ENCODE measurements at places on chromosomes 2 and 18.

- DNase-seq: no peak
Measured at GRCh38 chr2:144032566-144032965, 487.4 kb downstream of the ZEB2 start.

- DNase-seq: no peak
Measured at GRCh38 chr18:58565021-58565420, 63.9 kb downstream of the ALPK2 start.

DNA sequence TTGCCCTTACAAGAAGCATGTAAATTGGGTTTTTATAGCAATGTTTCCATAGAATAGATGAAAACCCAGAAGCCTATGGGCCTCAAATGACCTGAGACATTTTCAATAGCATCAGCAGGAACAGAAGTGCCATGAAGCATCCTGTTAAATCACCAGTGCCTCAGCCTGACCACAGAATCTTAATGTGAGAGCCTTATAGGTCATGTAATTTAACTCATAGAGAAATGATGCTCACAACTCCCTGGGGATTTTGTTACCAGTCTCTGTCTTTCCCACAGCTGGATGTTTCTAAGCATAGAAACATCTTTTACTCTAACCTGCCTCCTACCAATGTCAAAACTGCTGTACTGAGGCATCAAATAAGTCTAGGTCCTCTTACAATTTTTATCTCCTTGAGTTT is 295.8 kb upstream of the ACVR2A start:
- no peak for DNase-seq

DNA sequence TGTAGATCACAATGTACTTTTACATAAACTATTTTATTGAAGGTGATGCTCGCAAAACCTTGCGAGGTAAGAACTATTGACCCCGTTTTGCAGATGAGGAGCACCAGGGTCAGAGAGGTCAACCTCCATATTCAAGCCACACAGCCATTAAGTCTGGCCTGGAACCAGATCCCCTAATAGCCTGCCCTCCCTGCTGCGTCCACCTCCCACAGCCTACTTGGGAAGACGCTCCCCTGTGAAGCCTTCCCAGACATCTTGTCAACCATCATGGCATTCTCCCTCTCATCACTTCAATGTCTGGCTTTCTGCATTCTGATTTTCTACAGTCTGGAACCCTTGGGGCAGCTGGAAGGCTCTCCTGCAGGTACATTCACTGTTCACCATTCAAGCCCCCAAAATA is 101.0 kb downstream of the TTC32 start:
- no peak for DNase-seq

- DNase-seq: no peak
Measured at GRCh38 chr2:133266926-133267590, 301.2 kb downstream of the NCKAP5 start.

DNA sequence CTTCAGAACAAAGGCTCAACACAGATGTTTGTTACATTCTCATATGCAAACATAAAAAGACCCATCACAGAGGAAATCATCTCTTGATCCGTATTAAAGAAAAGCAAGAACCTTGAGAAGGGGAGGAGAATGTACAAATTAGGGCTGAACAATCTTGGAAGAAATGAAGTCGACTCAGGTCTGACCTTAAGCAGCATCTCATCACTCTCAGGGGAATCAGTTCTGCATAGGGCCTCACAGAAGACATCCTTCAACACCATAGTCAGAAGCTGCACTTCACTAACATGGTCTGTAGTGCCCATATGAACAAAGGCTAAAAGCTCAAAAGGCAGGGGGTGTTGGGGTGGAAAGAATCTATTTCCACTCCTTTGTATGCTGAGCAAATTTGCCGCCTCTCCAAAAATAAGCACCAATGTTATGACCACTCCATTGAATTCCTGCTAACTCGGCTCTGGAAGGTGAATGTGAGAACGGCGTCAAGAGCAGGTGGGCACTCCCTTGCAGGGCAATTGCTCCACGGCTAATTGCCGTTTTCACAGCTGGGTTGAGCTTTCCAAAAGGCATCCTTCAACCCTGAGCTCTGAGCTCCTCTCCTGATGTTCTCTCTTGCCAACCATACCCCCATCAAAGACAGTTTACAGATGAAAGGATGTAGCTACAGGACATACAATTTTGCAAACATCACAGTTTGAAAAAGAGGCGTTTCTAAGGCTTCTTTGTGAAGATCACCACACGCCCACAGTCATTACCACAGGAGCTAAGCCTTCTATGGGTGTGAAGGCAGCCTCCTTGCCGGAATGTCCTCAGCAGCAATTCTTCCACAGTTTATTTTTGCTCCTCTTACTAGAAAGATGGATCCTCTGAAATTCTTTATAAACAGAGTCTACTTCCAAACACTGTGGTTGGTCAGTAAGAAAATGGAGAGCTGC is 10.0 kb downstream of the KLF7 start:
- DNase-seq: no peak

DNA sequence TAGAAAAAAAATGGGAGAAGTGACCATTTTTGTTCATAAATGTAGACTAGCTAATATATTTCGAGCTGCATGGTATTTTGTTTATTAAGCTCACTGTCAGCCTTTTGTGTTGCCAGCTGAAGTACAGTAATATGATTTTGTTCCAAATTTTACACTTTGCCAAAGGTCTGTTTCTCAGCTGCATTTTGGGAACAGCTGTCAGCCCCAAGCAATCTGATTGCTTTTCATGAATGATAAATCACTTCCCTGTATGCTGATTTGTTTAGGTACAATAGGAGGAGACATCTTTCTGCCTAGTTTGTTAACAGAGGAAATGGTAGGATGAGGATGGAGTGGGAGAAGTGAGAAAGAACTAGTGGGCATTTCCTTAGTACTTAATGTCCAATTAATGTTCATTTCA is 79.3 kb downstream of the NABP1 start:
- DNase-seq: no peak

- DNase-seq: no peak
Measured at GRCh38 chr18:69998523-69998987, 50.9 kb upstream of the CD226 start.

- DNase-seq: no peak
Measured at GRCh38 chr2:24269265-24269664, 91.1 kb downstream of the ITSN2 start.

DNA sequence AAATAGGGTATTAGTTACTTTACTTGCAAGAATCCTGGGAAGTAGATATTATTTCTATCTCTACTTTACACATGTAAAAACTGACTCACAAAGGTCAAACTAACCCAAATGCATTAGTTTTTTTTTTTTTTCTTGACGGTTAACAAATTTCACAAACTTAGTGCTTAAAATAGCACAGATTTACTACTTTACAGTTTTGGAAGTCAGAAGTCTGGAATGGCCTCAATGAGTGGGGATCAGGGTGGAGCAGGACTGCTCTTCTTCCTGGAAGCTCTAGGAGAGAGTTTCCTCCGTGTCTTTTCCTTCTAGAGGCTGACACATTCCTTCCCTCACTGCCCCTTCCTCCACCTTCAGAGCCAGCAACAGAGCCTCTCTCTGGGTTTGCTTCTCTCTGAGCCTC is 117.2 kb downstream of the COL6A3 start:
- no peak for DNase-seq

- no peak for DNase-seq
Measured at GRCh38 chr2:65357095-65357958, 75.1 kb downstream of the SPRED2 start.

GRCh38 chr18:22683196-22683676 is 249.9 kb upstream of the RBBP8 start:
- DNase-seq: no peak

GRCh38 chr18:33839452-33840211 is 261.6 kb downstream of the ASXL3 start:
- no peak for DNase-seq

GRCh38 chr18:37124516-37124915 is 295.6 kb downstream of the KIAA1328 start:
- no peak for DNase-seq

DNA sequence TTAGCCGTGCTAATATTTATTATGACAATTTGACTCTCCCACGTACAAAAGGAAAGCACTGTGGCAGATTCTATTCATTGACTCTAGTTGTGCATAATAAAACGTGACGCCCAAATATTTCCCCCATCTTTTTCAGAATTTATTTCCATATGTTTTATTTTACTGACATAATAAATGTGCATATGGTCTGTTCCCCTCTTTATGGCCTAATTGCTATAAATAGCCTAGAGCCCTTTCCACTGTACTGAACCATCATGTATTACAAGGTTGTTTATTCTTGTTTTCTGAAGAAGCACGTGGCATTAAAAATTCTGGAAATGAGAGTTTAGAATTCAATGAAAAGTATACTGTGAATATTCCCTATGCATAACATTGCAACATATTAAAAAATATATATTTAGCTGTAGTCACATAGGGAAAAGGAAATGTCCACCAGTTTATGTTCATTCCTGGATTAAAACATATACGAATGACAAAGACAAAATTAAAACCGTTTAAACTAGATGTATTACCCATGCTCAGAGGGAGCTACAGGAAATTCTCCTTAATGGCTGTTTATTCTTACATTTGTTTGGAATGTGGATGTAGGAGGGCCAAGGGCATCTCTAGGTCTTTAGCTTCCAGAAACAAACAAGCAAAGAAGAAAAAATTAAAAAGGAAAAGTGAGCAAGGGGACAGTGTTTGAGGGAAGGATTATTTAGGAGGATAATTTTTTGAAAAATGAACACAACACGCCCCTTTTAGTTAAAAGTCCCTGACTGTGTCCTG is 122.1 kb upstream of the MMADHC start:
- no peak for DNase-seq

DNA sequence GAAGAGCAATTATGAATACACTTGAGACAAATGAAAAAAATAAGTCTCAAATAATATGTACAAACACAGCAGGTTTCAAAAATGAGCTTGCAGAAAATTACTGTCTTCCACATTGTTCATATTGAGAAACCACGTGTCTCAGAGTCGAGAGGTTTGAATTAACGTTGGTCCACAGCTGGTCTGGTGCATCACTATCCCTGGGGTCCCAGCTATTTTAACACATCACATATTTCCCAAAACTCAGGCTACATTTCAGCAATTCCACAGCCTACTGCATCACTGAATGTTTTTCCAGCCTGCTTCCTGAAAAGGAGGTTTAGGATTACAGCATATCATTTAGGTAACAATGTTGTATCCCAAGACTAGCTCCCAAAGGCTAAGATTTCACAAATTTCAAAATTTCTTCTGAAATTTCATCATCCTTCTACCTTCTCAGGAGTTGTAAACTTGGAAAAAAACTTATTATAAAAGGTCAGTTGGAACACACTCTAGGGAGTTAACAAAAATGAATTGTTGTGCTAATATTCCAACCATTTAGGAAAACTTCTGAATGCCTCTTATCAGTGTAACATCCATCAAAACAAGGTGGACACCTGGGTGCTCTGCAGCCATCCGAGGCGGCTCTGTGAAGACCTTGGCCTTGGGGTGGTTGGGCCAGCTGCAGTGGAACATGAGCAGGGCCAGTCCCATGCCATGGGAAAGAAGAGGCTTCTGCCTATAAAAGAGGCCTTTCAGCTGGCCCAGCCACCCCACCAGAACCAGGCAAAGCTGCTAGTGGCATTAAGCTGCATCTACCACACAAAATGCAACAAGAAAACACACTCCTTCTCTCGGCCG is 198.1 kb upstream of the RBBP8 start:
- no peak for DNase-seq

DNA sequence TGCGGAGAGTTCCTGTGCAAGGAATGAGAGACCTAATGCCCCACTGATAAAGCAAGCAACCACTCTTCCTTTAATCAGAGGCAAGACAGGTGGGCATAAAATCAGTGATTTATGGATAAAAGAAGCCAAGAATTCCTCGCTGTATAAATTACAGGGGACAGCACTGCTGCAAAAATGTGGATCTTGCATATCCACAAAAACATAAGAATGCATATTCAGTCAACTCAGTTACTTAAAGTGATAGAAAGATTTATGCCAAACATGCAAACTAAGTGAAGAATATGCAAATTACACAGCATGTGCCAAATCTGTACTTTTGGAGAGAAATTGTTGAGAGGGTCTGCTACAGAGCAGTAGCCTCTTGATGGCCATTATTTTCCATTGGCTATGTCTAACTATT is 67.2 kb downstream of the FAM124B start:
- no peak for DNase-seq

DNA sequence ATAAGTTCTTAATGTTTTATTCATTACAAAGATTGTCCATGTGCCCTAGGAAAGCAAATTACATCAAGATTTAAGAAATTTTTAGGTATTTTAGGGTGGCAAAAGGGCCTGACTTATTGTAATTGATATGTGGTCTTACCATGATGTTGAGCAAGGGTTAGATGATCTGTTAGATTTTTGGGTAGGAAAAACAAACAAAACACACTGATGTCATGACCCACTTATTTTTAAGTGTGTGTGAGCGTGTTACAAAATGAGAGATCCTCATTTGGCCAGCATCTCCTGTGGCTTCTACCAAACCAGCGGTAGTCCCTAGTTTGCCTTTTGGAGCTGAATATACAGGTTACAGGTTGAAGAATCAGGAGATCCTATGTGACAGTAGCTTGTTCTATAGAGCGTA is 89.8 kb upstream of the ITGB6 start:
- DNase-seq: no peak

GRCh38 chr2:154556146-154556545 is 142.3 kb upstream of the KCNJ3 start:
- no peak for DNase-seq

DNA sequence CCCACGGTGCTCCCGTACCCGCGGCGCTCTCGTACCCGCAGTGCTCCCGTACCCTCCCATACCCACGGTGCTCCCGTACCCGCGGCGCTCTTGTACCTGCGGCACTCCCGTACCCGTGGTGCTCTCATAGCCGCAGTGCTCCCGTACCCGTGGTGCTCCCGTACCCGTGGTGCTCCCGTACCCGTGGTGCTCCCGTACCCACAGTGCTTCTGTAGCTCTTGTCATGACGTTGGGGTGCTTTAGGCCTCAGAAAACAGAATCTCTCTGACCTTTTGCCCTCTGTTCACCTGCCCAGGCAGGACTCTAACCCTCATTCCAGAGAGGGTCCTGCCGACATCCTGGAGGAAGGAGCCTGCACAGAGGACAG is 35.3 kb downstream of the SLC66A2 start:
- no peak for DNase-seq

DNA sequence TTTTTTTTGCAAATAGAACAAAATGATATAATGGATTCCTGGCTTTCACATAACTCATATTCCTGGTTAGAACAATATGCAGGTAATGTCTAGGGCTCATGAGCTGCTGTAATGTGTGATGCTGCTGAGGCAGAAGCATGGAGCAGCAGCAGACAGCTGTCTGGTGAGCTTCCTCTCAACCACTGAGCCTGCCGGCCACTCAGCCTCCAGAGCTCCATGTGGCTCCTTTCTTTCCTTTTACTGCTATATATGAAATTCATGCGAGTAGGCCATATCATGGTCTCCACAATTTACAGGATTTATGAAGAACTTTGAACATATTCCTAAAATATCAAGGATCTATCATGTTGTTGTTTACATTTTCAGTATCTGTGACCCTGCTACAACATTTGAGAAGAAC is 120.9 kb downstream of the MEP1B start:
- no peak for DNase-seq

GRCh38 chr18:2139691-2140090 is 431.6 kb downstream of the METTL4 start:
- DNase-seq: no peak

GRCh38 chr2:120546048-120546864 is 189.4 kb upstream of the GLI2 start:
- DNase-seq: no peak

- no peak for DNase-seq
Measured at GRCh38 chr2:232994446-232994845, 18.6 kb downstream of the NGEF start.

- DNase-seq: no peak
Measured at GRCh38 chr2:237472187-237472712, 14.8 kb upstream of the MLPH start.

GRCh38 chr2:152406836-152407161 is 71.8 kb downstream of the FMNL2 start:
- DNase-seq: no peak
